ENCODE measurements at places on chromosomes 1 and 21. TPM values are rescaled to one million over a fixed set of nuclear protein-coding genes. Genes with fewer than 3 reads are reported as not detected.

SPRR2G gene
- total RNA-seq, result not detected

GRCh38 chr1:223328566-223328965 lies 35.4 kb downstream of the SUSD4 start:
- no peak for ATAC-seq

DNA sequence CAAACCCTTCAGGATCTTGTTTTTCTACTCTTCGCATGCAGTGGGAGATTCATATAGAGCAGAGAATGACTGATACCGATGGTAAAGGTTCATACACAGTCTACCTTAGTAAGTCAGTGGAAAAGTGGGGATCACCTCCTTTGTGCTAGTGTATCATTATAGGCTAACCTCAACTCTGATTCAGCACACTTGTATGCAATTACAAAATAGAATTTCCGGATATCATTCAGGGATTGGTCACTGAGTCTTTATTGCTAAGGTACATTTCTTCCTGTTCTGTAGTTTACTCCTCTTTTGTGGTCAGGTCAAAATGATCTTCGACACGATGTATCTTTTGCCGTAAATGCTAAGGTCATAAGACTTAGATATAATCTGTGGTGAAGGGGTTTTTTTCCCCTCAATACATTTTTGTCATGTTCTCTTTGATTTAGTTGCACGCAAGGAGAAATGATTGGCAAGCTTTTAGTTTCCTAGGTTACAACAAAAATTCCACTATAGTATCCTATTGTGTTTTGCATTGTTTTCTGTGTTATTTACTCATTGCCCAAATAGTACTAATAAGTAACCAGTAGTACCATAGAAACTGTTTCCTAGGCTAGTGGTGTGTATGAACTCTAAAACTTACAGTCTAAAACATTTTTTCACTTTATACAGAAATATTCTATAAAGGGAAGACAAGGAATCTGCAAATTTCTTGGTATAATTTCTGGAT lies 35.7 kb upstream of the PLA2G4A start:
- no peak for ATAC-seq

DNA sequence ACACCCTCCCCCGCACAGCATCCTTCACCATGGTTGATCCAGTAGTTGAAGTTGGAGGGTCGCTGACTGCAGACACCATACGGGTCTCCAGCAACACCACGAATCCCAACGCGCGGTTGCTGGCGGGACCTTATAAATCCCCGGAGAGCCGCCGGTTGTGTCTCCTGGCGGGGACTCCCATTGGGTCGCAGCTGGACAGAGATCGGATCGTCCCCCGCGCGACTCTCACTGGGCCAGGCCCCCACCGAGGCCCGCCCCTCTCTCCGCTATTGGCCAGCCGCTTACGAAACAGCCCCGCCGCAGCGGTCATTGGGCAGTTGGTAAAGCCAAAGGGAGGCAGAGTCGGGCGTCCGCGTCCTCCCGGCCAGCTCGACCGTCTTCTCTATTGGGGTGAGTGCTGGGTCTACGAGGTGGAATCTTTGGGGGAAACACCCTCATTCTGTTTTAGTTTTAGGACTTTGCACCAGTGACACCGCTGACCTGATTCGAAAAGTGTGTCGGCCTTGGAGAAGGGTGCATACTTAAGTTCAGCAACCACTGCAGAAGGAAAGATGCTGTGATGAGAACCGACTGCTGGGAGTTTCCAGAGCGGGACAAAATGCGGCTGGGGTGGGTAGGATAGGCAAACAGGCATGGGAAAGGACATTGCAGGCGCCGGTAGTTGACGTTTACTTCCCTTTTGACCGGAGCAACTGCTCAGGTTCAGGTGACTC lies 27.4 kb downstream of the RABIF start:
- peak; percentile 97 for ATAC-seq

KRTAP12-2 gene
- not detected for total RNA-seq

- no peak for ATAC-seq
Measured at GRCh38 chr1:24541711-24542346, 14.1 kb upstream of the NCMAP start.

DNA sequence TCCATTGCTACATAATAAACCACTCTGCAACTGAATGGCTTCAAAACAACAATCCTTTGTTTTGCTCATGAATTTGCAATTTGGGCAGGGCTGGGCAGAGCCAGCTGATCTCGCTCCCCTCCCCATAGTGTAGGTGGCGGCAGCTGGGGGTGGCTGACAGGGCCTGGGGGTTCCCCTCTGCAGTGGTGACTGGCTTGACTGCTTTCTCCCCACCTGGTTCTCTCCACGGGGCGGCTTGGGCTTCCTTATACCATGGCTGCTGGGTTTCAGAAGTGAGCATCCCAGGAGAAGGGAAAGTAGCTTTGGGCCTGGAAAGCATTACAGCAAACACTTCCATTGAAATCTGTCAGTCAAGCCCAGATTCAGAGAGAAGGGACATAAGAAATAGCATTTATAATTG lies 129.7 kb upstream of the ZBTB40 start:
- ATAC-seq, result no peak

PADI1 gene
- total RNA-seq, result not detected

- ATAC-seq, result no peak
Measured at GRCh38 chr1:3676581-3677470, 24.5 kb downstream of the TP73 start.

COL24A1 gene
- total RNA-seq, result 1.2 TPM

FTCD gene
- not detected for total RNA-seq

PYHIN1 gene
- 0.84 TPM for total RNA-seq

NTNG1 gene
- 1.2 TPM for total RNA-seq

DNA sequence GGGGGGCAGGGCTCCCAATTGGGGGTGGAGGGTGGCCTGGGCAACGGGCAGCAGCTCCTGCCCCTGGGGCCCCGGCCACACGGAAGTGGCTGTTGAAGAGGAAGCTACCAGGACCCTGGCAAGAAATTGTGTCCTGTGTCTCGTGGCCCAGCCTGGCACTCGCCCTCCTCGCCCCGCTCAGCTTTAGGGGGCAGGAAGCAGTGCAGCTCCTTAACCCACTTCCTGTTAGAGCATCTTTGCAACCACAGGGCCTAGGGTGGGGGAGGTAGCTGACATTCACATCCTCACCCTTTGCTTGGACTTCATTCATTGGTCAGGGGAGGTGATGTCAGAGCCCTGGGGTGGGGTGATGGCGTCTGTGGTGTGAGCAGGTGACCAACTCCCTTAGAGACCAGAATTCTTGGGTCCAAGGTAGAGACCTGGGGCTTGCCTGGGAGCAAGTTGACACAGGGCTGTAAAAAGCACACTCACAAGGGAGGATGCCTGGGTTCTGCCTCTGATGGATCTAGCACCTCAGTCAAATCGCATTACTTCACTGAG lies at the start of gene ARHGAP30:
Gene ARHGAP30 (minus strand): TSS at position 161 of the 540 bp plus-strand sequence. CDS start 267 bp downstream, outside the sequence.
- ATAC-seq, result peak; percentile 69

MYCL gene
- total RNA-seq, result 0.69 TPM

ZNF683 gene
- total RNA-seq, result not detected

CHRM3 gene
- total RNA-seq, result 108 TPM

UQCRHL gene
- 1.2 TPM for total RNA-seq

IL19 gene
- total RNA-seq, result not detected

GRCh38 chr1:5975133-5975880 lies 16.9 kb downstream of the NPHP4 start:
- no peak for ATAC-seq

ERVH48-1 gene
- total RNA-seq, result not detected

DNA sequence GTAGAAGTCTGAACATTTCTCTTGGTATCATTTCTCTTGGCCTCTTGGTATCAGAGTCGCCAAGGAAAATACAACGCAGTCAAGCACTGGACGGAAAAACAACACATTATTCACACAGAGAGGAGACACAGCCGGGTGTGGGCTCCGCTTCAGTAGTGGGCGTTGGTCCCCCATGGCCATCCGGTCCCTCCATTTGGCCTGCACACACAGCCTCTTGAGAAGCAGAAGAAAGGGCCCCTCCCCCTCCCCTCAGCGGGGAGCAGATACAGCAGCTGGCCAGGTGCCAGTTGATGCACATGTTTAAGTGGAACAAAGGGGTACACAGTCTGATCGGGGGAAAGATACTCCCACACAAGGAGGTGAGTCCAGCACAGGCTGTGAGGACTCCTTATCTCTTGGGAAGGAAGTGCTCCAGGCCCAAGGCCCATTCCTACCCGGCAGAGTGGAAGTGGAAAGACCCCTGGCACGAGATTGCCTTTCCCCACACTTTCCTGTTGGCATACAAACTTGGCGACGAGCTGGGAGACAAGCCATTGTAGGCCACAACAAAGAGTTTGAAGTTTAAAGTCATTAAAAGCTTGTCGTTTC lies 311.3 kb downstream of the FAM72C start:
- ATAC-seq, result no peak

DNA sequence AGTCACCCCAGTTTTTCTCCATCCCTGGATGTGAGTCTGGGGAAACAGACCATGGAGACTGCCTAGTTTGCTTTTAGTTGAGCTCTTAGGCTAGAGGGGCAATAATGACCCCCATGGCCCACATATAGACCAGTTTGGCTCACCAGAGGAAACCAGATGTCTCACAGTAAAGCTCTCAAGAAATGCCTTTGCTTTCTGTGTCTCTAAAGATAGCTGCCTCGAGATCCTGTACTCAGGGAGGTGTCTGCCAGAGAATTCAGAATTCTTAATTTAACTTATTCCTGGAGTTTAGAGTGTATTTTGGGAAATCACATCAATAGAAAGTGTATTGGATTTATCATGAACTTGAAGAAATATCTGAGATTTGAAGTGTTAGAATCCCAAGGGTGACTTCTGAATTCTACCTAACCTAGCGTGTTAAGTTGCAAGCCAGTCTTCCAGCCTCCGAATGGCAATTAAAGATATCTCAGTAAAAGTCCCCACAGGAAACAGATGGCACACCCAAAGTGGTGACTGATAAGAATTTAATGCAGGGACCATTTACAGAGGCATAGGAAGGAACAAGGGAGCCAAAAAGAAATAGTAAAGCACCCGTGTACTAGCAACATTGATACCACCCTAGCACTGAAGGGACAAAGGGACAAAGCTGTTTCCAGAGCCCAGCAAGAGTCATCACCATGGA lies 37.1 kb downstream of the STYXL2 start:
- no peak for ATAC-seq

- ATAC-seq, result no peak
Measured at GRCh38 chr1:33261344-33261743, 5.1 kb downstream of the ZNF362 start.

GRCh38 chr1:154867064-154867825 lies 2.8 kb downstream of the KCNN3 start:
- peak; percentile 14 for ATAC-seq

AADACL4 gene
- total RNA-seq, result not detected

GRCh38 chr1:31614414-31615005 lies 3.0 kb upstream of the HCRTR1 start:
- no peak for ATAC-seq

CFHR3 gene
- total RNA-seq, result not detected

DNA sequence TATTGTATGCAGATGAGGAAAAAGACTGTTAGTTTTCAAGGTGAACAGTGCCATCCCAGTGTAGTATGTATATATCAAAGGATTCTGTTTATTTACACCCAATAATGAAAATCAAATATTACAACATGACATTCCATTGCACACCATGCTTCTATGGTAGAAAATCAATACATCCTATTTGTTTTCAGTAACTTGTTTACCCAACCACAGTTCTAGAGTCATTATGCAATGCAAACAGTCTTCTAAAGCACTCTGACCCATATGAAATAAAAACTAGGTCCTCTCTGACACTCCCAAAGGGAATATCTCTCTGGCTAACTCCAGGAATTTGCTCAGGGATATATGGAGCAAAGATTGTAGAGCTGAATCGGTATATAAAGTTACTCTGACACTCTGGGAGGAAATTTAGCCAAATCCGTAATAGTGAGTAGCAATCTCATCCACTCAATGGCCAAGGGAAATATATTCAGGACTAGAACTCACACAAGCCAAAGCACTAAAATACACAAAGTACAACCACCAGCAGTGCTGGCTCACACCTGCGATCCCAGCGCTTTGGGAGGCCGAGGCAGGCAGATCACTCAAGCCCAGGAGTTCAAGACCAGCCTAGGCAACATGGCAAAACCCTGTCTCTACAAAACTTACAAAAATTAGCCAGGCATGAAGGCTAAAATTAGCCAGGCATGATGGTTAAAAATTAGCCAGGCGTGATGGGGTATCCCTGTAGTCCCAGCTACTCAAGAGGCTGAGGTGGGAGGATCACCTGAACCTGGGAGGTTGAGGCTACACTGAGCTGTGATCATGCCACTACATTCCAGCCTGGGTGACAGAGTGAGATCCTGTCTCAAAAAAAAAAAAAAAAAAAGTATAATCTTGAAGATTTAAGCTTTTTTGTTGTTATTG lies 75.2 kb downstream of the RERE start:
- no peak for ATAC-seq

GRCh38 chr1:13952985-13953384 lies 253.0 kb downstream of the PRDM2 start:
- no peak for ATAC-seq

LCE1D gene
- not detected for total RNA-seq

DNA sequence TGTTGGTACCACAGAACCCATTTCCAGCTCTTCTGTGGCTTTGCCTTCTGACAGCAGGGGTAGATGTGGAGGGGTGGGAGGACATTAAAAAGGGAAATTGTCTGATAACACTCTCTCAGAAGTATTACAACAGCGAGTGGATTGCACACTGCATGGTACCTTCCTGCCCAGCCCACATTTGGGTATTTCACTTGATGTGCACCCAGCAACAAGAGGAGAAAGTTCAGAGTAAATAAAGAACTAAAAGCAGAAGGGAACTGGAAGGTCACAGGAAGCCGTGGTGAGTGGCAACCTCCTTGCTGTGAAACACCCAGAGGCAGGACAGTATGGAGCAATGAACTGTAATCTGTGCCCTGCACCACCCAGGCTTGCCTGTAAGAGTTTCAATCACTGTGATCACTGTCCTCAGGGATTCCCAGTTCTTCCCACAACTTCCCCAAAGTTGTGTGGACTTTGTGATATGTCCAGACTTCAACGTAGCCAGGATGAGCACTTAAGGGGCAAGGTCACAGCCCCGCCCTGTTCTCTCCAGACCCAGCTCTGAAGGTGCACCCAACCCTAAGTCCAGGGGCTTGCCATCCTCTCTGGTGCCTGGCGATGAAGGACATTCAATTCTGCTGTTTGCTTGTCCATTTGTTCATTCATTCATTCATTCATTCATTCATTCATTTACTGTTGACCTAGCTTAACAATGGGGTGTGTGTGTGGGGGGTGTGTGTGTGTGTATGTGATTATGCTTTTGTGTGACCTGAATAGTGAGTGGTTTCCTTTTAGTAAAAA lies 18.7 kb upstream of the F5 start:
- ATAC-seq, result no peak

DNA sequence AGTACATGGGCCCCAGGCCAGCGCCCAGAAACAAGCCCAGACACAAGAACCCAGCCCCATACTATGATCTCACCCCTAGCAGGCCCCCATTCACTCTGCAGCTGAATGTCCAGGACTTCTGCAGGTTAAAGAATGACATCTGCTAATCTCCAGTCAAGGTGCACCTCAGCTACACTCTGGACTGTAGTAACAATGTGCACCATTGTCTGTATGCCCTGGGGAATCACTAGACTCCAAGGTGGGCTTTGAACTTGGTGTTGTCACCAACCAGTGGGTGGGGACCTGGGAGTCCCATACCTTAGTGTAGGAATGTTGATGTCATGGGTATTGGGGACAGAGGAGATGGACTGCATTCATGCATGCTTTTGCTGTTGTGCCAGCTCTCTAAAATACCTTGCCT lies 10.3 kb downstream of the KCNE1 start:
- no peak for ATAC-seq

- ATAC-seq, result no peak
Measured at GRCh38 chr1:1677718-1678580, 14.6 kb downstream of the SLC35E2B start.

RUNX1 gene
- total RNA-seq, result 14.5 TPM

GRCh38 chr21:45539796-45540600 lies 2.2 kb downstream of the SLC19A1 start:
- ATAC-seq, result no peak

TMIGD3 gene
- 0.85 TPM for total RNA-seq

GRCh38 chr21:25939396-25939761 lies 204.6 kb downstream of the GABPA start:
- ATAC-seq, result no peak

LCE2A gene
- total RNA-seq, result not detected
